ENCODE measurements at places on chromosomes 5 and 9. TPM values are rescaled to one million over a fixed set of nuclear protein-coding genes. Genes with fewer than 3 reads are reported as not detected.

DNA sequence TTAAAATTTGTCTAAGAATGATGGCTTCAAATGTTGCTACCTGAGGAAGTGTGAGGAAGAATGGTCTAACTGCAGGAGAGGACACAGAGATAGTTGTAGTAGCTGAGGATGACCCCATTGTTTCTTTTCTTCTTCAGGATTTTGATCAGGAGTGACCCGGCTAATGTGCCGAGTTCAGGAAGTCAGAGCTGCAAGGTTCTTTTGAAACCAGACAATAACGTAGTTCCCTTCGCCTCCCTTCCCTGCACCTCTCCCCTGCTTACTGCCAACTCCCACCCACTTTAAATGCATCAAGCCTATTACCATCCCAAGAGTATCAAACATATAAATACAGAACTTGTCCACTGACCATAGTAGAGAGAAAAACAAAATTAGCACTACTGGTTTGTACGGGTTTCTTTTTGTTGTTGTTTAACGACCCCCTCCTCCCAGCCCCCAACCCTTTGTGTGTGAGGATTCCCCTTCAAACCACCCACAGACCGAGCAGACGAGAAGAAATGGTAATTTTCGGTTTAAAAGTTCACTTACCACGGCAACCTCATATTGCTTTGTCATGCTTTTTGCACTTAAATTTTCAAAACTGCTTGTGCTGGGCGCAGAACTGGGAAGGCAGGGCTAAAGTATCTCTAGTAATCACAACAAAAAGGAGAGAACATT is 23.5 kb upstream of the ELAVL2 start:
- DNase-seq = no peak

- DNase-seq = no peak
Measured at GRCh38 chr9:76880210-76880609, 25.7 kb downstream of the PRUNE2 start.

- no peak for DNase-seq
Measured at GRCh38 chr9:87494970-87495471, 2.6 kb upstream of the DAPK1 start.

GRCh38 chr5:133643365-133643764 is 31.0 kb upstream of the FSTL4 start:
- no peak for DNase-seq

- no peak for DNase-seq
Measured at GRCh38 chr9:103183701-103184171, 188.6 kb downstream of the CYLC2 start.

GRCh38 chr5:151595411-151595826 is 4.3 kb upstream of the FAT2 start:
- DNase-seq = no peak

GRCh38 chr9:4262735-4263141 is 37.1 kb downstream of the GLIS3 start:
- no peak for DNase-seq

- DNase-seq = no peak
Measured at GRCh38 chr5:134572811-134573210, 47.3 kb downstream of the JADE2 start.

DNA sequence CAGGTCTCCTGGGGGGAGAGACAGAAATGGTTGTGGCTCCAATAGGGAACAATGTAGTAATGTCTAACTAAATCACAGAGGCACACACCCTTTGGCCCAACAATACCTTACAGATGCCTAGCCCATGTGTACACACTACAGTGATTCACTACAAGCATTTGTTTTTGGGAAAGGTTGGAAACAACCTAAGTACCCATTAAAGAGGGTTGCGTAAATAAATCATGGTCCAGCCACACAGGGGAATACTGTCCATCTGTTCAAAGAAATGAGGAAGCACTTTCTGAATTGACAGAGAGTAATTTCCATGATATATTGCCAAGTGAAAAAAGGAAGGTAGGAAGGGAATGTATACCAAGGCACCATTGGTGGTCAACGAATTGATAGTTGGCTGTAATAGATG is 22.0 kb upstream of the GTF3C5 start:
- no peak for DNase-seq

DNA sequence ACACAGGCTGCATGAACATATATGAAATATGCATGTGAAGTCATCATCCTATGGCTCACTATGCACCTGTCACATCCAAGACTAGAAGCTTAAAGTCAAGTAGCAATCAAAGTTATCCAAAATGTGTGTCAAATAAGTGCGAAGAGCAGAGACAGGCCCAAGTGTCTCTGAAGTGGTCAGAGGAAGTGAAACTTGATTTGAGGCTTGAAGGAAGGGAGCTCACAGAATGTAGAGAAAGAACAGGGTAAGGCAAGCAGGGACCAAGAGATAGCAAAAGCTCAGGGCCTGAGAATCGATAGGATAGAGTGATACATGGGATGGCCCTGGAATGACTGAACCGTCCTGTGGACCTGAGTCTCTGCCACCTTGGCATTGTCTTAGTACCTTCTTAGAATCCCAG is 274.3 kb upstream of the TRPC7 start:
- no peak for DNase-seq

GRCh38 chr5:112004867-112005622 is 248.1 kb upstream of the NREP start:
- DNase-seq = no peak

DNA sequence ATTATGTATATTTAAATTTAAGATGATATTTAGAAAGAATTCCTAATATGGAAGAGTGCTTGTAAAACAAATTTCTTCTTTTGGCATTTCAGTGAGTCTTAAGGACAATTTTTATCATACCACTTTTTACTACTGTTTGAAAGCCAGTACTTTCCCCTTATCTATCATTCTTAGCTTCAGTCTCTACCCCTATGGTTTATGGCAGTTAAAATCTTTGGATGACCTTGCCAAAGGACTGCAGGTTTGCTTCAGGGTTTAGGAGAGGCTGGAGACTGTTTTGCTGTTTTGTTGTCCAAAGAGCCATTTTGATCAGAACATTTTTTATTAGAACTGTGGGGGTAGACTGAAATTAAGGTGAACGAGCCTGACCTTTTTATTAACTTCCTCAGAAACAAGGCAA is 30.8 kb downstream of the SLC38A9 start:
- no peak for DNase-seq

GRCh38 chr9:86545090-86545489 is 190.9 kb upstream of the TUT7 start:
- DNase-seq = no peak

DNA sequence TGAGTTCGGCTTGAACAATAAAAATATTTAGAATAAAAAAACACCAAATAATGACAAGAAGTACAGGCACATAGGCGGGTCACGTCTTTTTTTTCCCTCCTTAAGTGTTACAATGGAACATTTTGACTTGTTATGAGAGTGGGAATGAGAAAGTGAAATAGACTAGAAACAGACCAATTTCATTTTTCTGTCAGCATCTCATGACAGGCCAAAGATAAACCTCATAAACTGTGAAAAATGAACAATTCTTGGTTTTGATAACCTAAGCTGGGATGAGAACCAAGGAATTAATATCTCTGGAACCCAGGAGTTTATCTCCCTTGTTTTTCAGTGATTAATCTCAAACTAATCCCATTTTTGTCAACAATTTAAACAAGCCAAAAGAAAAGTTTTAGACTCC is 299.5 kb downstream of the SLIT3 start:
- no peak for DNase-seq

DNA sequence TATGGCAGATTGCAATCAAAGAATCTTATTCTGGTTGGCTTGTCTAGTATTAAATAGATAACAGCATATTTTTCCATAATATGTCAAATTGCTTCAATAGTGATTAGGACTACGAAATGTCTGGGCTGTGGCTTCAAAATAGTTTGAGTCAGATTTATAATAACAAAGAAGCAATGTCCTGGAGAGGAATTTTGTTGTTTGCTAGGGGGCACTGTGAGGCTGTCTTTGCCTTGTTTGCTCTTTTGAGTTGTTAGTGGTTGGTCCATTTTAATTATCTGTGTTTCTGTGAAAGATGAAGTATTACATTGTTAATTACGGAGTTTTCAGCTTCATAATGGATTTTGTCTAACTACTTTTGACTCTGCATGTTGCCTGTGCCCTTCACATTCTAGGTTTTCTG is 713.6 kb downstream of the TLE4 start:
- no peak for DNase-seq

- DNase-seq = no peak
Measured at GRCh38 chr5:58731641-58732040, 148.8 kb downstream of the RAB3C start.

- no peak for DNase-seq
Measured at GRCh38 chr5:31995006-31995405, 179.1 kb downstream of the GOLPH3 start.

The TPPP gene
- total RNA-seq = 2.7 TPM

The CER1 gene
- total RNA-seq = 0.32 TPM

The EFCAB9 gene
- 0.37 TPM for total RNA-seq

The C5orf58 gene
- not detected for total RNA-seq
